ENCODE measurements at places on chromosomes 12 and 14.

DNA sequence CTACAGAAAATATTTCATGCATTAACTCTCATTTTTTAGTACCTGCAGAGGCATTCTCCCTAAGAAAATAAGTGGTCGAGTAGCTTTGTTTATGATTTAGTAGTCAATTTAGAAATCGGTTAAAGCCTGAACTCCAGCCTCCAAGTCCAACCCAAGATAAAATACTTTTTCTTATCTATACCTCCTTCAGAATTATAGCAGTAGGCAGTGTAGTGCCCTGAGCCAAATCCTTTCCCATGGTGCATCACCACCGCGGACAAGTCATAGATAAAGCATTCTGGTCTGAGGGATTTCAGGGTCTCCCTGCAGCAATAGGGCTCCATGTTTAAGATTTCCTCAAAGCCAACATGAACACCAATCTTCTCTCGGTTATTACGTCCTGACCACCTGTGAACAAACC is 30.5 kb downstream of the USP44 start:
- no peak for DNase-seq

GRCh38 chr14:57266065-57266464 is 2.6 kb downstream of the EXOC5 start:
- DNase-seq: no peak

DNA sequence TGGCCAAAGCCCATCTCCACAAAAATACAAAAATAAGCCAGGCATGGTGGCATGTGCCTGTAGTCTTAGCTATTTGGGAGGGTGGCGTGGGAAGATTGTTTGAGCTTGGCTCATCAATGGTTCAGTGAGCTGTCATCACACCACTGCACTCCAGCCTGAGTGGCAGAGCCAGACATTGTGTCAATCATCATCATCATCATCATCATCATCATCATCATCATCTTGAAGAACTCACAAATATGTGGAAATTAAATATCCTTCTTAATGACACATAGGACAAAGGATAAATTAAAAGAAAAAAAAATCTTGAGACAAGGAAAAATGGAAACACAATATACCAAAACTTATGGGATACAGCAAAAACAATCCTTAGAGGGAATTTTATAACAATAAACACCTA is 132.5 kb downstream of the LRFN5 start:
- DNase-seq: no peak

DNA sequence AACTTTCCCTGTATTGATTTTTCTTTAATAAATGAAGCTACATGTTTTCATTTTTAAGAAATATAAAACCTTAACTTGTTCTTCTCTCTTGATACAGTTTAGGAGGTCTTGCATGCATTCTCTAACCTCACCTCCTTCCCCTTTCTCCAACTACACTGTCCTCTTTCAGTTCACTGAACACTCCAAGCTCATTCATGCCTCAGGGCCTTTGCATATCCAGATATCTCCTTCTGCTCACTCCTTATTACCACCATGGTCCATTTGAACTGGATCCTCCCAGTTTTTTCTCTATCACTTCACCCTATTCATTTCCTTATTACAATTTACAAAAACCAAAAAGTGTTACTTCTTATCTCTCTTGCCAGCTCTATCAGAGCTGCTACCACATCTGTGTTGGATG is 242.9 kb upstream of the PLEKHG7 start:
- DNase-seq: no peak

DNA sequence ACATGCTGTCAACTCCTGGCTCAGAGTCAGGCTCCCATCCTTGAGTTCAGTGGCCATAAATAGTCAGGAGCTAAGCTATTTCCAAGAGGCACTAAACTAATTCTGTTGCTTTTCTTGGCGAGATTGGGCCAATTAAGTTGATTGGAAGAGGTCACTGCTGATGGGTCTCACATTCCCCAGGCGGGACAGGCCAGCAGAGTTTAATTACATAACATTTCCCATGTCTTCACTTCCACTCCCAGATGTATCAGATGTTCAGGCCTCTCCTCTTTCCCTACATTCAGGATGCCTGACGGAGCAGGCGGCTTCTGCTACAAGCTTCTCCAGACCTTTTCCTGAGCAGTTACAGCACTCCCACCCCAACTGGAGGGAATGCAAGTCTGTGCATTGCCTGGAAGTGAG is 5.3 kb downstream of the NTF3 start:
- no peak for DNase-seq
